ENCODE measurements at places on chromosomes 12 and 14.

GRCh38 chr12:88865537-88865936 is 285.3 kb upstream of the KITLG start:
- no peak for DNase-seq

- peak; percentile 13 for DNase-seq
These were observed 1.4 kb downstream of the ARL6IP4 start for GRCh38 chr12:122981587-122982476.

GRCh38 chr12:96828169-96828789 is 78.8 kb upstream of the NEDD1 start:
- DNase-seq, result no peak

GRCh38 chr14:70640938-70641547 is 673 bp upstream of the TTC9 start:
- DNase-seq, result no peak

- DNase-seq, result no peak
These were observed 186.1 kb upstream of the EEA1 start for GRCh38 chr12:93115198-93115601.

GRCh38 chr12:115683240-115683780 is 594.2 kb downstream of the MED13L start:
- no peak for DNase-seq

DNA sequence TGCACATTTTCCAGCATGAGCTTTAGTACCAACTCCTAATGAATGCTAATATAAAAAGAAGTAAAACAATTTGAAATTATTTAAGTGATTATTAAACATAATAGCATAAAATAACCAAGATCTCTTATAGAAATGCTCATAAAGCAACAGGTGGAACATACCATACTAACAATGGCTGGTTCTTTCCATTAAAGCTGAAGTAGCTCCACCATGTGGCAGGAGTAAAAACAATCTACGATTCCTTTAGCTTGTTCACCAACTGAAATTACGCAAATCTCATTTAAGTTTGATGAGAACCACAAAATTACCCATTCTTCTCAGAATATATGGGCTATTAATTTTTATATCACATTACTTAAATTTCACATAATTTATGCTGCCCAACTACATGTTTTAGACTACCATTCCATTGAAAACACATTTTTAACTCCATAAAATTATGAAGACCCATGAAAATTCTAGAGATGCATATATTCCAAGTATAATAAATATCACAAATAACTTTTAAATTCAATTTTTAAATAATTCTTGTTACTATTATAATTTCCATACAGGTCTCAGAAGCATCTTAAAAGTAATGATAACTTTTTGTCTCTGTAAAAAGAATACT is 213.6 kb downstream of the DAD1 start:
- DNase-seq, result peak; percentile 49

GRCh38 chr12:9064815-9065606 is 50.7 kb downstream of the A2M start:
- DNase-seq, result no peak

- DNase-seq, result no peak
These were observed at the start of gene TMEM121 for GRCh38 chr14:105525861-105526775. TMEM121 (plus strand) TSS chr14:105526583; CDS start chr14:105528835, 2,252 bp downstream.

DNA sequence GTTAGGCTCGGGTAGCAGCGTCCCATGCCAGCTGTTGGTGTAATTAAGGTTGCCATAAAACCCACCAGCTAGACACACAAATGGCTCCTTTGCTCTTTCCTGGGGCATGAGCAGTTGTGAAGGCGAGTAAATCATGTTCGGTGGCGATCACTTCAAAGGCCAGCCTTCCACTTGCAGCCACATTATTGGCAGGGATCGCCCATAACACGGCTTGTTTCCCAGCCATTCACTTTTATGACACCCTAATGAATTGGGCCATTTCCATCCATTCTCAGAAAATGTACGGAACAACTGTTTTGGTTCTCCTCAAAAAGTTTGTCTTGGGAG is 63.4 kb downstream of the BEGAIN start:
- DNase-seq, result no peak

- DNase-seq, result no peak
These were observed 245.9 kb downstream of the CHST11 start for GRCh38 chr12:104702565-104703139.

DNA sequence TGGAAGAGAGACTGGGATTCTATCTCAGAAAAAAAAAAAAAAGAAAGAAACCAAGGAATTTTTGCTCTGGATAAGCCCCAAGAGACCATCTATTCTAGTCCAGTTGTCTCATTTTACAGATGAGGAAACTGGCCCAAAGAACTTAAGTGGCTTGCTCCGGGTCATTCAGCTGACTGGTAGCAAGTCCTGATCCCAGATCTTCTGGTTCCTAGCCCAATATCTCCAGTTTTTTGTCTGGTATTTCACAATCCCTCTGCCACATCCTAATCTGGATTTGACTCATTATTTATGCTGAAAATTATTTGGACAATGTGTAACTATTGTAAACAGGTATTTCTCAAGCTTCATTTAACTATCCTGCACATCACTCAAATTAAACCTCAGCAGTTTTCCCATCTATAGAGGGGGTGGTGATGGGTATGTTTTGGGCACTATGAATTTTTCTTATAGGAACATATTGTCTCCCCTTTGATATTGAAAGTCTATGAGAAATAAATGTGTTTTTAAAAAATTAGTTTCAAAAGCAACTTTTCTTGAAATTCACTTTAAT is 43.4 kb downstream of the PPP2R5E start:
- DNase-seq, result no peak

GRCh38 chr14:100288382-100289185 is 17.7 kb downstream of the SLC25A29 start:
- no peak for DNase-seq

DNA sequence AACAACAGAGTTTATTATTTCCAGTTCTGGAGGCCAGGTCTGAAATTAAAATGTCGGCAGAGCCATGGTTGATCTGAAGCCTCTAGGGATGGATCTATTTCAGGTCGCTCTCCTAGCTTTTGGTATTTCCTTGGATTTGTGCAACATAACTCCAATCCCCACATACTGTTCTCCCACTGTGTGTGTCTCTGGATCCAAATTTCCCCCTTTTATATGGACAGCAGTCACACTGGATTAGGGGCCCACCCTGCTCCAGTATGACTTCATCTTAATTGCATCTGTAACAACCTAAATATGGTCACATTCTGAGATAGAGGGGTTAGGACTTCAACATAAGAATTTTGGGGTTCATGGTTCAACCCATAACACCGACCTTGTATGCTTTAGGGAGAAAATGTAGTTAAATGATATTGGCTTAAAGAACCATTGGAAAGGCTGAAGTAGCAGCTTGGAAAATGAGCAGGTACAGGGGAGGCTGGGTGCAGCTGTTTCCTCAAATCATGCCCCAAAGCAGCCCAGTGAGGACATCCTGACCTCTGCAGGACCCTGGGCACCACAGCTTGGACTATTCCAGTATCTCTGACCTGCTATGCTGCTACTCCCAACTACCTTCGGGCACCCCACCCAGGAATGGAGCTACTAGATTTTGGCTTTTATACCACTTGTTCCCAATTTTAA is 13.9 kb upstream of the MDM2 start:
- no peak for DNase-seq

DNA sequence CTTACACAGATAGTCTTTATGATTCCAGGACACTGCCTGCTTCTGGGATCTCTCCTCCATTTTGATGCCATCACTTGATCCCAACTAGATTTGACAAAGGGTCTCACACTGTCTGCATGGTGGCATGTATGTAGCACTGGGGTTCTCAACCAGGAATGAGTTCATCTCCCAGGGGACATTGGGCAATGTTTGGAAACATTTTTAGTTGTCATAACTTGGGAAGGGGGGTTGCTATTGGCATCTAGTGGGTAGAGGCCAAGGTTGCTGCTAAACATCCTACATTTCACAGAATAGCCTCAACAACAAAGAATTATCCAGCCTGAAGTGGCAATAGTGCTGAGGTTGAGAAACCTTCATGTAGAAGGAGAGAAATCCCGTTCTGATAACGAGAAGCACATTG is 376.2 kb downstream of the DPF3 start:
- no peak for DNase-seq

DNA sequence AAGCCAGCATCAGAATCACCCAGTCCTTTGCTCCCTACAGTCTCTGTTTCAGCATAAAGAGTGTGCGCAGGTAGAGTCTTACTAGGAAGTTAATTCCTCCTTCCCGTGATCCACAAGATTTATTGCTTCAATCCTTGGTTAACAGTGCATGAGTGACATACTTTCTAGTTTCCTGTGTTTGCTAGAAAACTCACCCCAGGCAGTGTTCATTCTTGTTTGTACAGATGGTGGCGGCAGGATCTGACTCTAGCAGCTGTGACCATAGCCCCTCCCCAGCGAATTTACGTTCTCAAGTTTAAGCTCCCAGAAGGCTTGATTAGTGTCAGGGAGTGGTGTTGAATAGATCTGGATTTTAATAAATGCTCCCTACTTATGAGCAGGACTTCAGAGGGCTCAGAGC is 75.9 kb upstream of the ANO2 start:
- DNase-seq, result no peak

DNA sequence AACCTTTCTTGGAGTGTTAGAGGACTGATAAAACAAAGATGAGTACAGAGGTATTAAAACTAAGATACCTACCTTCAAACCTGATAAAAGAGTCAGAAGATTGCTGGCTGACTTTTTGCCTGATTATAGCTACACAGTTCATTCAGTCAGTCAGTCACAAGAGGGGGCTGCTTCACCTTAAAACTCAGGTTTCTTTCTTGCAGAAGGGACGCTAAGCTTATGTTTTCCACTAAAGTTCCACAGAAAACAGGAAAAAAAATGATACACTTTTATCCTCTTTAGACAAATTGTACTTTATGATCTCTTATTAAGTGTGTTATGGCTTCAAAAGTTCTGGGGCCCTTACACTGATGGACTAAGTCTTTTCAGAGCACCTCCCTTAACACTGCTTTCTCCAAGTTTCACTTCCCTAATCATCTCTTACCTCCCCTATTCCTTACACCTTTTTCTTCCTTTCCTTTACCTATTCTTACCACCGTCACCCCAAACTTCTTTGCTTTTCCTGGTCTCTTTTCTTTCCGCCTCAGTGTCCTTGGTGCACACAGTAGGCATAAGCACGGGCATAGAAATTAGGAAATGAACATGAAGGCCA is 448.7 kb upstream of the OR4E1 start:
- no peak for DNase-seq

DNA sequence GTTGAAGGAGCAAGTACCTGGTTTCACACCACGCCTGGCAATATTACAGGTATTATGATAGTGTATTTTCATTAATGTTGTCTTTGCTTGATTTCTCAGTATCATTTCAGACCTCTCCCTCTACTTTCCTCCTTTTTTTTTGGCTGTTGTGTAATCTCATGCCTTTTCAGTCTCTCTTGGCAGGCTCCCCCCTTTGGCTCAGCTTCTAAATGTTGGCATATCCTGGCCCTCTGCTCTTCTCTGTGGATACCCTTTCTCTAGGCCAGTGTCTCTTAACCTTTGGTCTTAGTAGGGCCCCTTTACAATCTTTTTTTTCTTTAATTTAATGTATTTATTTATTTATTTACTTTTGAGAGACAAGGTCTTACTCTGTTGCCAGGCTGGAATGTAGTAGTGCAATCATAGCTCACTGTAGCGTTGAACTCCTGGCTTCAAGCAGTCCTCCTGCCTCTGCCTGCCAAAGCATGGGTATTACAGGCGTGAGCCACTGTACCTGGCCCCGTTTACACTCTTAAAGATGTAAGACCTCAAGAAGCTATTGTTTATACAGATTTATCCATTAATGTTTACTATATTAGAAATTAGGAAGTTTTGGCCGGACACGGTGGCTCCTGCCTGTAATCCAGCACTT is 12.8 kb downstream of the MTHFD1 start:
- no peak for DNase-seq

- DNase-seq, result peak; percentile 41
These were observed 755 bp downstream of the SETD1B start for GRCh38 chr12:121804417-121805111.

DNA sequence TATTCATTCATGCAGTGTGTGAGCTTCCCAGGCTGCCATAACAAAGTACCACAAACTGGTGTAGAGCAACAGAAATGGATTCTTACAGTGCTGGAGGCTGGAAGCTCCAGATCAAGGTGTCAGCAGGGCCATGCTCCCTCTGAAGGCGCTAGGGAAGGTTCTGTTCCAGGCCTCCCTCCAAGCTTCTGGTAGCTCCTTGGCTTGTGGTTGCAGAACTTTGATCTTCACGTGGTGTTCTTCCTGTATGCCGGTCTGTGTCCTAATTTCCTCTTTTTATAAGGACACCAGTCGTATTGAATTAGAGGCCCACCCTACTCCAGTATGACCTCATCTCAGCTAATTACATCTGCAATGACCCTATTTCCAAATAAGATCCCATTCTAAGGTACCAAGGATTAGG is 3.1 kb downstream of the OTUB2 start:
- DNase-seq, result peak; percentile 72

Measured in inflammatory macrophage treated with lipopolysaccharide for 1 hour (primary cell).